Osteoblast (primary cell): ENCODE measurements at places on chromosomes 16 and 17. TPM values are rescaled to one million over a fixed set of nuclear protein-coding genes. Genes with fewer than 3 reads are reported as not detected.

Gene FN3K
- total RNA-seq, result 2.9 and 4.4 TPM in 2 replicates

Gene PFAS
- 14.1 and 18.8 TPM in 2 replicates for total RNA-seq

GRCh38 chr17:66928949-66929348 lies 35.6 kb upstream of the CACNG4 start:
- peaks cover 25% of the 10 kb centered on the region for H3K27me3 ChIP-seq
- no peaks in the 10 kb centered on the region for H3K36me3 ChIP-seq

GRCh38 chr16:49564496-49565229 lies 191.1 kb downstream of the C16orf78 start:
- H3K27ac ChIP-seq, result no peak overlapping the region
- H3K36me3 ChIP-seq, result no peaks in the 10 kb centered on the region
- peaks cover 2% of the 10 kb centered on the region for H3K27me3 ChIP-seq
- DNase-seq, result no peak
- H3K4me1 ChIP-seq, result peaks cover 8% of the 10 kb centered on the region

DNA sequence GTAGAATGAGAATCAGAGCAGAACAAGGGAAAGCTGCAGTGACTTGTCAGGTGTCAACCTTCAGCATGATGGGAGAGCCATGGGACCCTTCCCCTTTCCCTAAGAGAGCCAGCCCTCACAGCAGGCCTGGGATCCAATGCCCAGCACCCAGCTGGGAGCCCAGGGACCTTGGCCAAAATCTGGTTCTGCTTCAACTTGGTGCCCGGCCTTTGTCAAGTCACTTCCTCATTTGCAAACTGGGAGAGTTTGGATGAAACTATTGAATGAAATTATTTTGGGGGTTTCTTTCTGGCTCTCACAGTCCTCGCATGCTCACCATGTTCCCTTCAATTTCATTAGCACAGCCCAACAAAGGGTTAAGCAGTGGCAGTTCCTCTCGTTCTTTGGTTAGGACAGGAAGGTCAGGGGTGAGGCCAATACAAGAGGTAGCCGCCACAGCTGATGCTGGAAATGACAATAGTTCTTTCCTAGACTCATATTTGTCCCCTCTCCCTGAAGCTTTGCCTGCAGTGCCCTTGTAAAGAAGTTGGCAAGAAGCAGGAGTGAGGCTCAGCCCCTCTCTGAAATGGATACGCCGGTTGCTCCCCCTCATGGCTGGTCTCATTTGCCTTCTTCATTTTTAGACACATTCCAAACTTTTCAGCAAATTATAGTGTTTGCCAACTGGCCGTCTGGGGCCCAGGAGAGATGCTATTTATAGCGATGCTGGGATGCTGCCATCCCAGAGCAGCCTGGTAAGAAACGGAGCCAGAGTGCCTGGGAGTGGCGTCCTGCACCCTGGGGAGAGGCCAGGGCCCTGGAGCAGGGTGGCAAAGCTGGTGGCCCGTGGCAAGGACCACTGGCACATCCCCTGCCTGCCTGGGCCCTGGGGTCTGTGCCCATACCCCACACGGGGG lies 34.5 kb upstream of the MEOX1 start:
- H3K27me3 ChIP-seq, result peaks cover 20% of the 10 kb centered on the region
- no peak for DNase-seq
- H3K27ac ChIP-seq, result no peak overlapping the region
- no peaks in the 10 kb centered on the region for H3K36me3 ChIP-seq
- H3K4me1 ChIP-seq, result peaks cover 29% of the 10 kb centered on the region

DNA sequence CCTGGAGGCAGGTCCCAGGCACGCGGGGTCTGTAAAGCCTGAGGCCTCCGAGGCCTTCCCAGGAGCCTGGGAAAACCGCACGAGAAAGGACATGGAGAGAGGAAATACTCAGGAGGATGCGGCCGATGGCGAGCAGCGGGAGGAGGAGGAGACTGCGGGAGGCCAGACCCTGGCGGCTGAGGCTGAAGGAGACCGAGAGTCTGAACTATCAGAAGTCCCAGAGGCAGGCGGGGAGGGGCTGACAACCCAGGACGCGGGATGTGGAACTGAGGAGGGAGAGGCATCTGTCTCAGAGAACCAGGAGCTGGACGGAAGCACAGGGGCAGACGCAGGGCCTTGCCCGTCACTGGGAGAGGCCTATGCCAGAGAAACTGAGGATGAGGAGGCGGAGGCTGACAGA lies 2.4 kb downstream of the APOBR start:
- peak; percentile 80 for DNase-seq
- no peak overlapping the region for H3K27ac ChIP-seq
- H3K36me3 ChIP-seq, result no peaks in the 10 kb centered on the region
- H3K4me1 ChIP-seq, result no peaks in the 10 kb centered on the region
- H3K27me3 ChIP-seq, result no peaks in the 10 kb centered on the region

- peak overlapping the region; percentile 51 for H3K27ac ChIP-seq
- no peaks in the 10 kb centered on the region for H3K27me3 ChIP-seq
- DNase-seq, result peak; percentile 92
- no peaks in the 10 kb centered on the region for H3K36me3 ChIP-seq
These were observed 22.7 kb upstream of the PPM1D start for GRCh38 chr17:60577147-60577915.

- H3K36me3 ChIP-seq, result no peaks in the 10 kb centered on the region
- H3K27me3 ChIP-seq, result no peaks in the 10 kb centered on the region
- DNase-seq, result no peak
- no peaks in the 10 kb centered on the region for H3K4me1 ChIP-seq
- H3K4me3 ChIP-seq, result no peak overlapping the region
These were observed 174.1 kb upstream of the MPHOSPH6 start for GRCh38 chr16:82344157-82344556.

- H3K27me3 ChIP-seq, result no peaks in the 10 kb centered on the region
- no peaks in the 10 kb centered on the region for H3K36me3 ChIP-seq
- peak overlapping the region; percentile 38 for H3K27ac ChIP-seq
- H3K4me3 ChIP-seq, result peak overlapping the region; percentile 3
These were observed 13.4 kb upstream of the TAOK1 start for GRCh38 chr17:29376667-29377270.

DNA sequence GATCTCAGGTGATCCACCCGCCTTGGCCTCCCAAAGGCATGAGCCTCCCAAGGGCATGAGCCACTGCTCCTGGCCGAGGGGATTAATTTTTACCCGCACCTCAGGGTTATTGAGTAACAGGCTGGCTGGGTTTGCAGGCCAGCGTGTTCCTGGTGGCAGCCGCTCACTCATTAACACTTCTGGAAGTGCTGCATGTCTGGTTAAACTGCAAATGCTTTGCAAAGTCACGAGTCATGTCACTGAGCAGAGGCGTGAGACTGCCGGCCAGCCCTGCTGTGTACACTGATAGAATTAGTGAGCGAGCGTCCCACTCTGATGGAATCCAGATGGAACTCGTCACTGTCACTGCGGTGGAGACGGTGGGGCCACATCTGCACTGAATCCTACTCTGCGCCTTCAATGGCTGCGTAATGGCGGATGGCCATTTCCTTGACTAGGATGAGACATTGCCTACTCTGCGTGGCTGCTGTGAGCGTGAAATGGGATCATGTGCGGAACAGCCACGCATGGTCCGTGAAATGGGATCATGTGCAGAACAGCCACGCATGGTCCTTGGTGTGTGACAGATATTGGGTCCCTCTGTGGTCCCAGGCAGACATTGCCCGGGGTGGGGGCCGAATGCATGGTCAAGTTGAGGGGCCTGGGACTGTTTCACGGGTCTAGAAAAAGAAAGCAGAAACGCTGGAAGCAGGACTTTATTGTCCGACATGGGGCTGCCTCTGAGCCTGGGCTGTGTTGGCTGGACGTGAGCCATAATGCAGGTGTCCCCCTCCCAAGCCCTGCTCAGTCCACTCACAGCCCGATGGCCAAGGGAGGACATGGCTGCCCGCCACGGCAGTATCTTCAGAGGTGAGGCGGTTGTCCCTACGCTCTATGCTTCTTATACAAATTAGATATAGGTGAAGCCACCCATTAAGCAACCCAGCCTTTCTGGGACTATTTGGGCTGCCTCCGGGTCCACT lies 740 bp upstream of the SLC5A10 start:
- H3K4me1 ChIP-seq, result no peaks in the 10 kb centered on the region
- peak; percentile 75 for DNase-seq
- no peak overlapping the region for H3K27ac ChIP-seq
- H3K27me3 ChIP-seq, result peaks cover 23% of the 10 kb centered on the region

Gene TEX19
- total RNA-seq, result under 0.01 and 0.29 TPM in 2 replicates

GRCh38 chr16:66580605-66581209 lies 1.4 kb downstream of the CMTM2 start:
- H3K27ac ChIP-seq, result peak overlapping the region; percentile 75
- H3K27me3 ChIP-seq, result peaks cover 7% of the 10 kb centered on the region
- H3K36me3 ChIP-seq, result no peaks in the 10 kb centered on the region

Gene HSD17B2
- total RNA-seq, result not detected in 2 replicates

DNA sequence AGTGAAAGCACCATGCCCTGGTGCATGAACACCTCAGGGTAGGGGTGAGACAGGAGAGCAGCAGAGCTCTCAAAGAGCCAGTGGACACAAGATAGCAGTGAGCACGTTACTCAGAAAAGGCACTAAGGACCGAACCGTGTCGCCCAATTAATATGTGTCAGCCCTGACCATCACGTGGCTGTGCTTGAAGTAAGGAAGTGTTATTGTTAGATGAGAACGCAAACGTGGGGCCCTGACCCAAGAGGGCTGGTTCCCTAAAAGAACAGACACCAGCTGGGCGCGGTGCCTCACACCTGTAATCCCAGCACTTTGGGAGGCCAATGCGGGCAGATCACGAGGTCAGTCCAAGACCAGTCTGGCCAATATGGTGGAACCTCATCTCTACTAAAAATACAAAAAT lies 16.3 kb downstream of the AXIN1 start:
- no peaks in the 10 kb centered on the region for H3K4me1 ChIP-seq
- H3K36me3 ChIP-seq, result no peaks in the 10 kb centered on the region
- H3K27ac ChIP-seq, result no peak overlapping the region
- H3K4me3 ChIP-seq, result no peak overlapping the region
- H3K27me3 ChIP-seq, result no peaks in the 10 kb centered on the region

Gene CLDN7
- total RNA-seq, result 0.36 and 1.8 TPM in 2 replicates

Gene ZNF469
- 5.3 and 8.3 TPM in 2 replicates for total RNA-seq

Gene MSLN
- total RNA-seq, result under 0.01 and 1.2 TPM in 2 replicates
